ENCODE measurements at places on chromosomes 11 and 22.

- no peak for DNase-seq
These were observed 135.7 kb downstream of the TMEM135 start for GRCh38 chr11:87173185-87174039.

DNA sequence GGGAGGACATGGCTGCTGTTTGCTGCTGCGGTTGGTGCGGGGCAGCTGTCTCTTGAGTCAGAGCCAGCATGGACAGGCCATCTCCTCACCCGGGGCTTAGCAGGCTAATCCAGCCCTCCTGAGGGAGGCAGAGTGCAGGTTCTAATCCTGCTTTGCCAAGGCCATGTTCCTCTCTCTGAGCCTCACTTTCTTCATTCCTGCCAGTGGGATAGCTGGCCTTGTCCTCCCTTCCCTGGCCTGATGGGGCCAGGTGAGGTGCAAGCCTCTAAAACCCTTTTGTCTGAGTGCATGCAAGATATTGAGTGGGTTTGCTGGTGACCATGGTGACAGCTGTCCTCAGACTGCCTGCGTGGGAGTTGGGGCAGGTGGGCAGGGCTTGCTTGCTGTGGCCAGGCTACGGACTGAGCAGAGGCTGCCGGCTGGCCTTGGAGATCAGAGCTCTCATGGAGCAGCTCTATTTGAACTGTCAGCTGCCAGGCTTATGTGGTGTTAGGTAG, 3.6 kb downstream of the USP35 start:
- no peak for DNase-seq

DNA sequence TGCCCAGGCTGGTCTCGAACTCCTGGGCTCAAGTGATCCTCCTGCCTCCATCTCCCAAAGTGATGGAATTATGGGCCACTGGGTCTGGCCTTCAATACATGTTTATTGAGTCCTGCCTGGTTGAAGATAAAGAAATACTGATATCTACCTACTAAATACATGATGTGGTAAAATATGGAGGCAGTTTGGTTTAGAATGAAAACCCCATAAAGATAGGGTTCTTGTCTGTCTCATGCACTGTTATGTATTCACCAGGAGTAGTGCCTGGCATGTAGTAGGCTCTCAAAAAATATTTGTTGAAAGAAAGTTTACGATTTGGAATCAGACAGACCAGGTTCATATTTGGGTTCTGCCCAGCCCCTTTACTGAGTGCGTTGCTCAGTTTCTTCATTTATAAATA, 21.1 kb downstream of the STIM1 start:
- no peak for DNase-seq

DNA sequence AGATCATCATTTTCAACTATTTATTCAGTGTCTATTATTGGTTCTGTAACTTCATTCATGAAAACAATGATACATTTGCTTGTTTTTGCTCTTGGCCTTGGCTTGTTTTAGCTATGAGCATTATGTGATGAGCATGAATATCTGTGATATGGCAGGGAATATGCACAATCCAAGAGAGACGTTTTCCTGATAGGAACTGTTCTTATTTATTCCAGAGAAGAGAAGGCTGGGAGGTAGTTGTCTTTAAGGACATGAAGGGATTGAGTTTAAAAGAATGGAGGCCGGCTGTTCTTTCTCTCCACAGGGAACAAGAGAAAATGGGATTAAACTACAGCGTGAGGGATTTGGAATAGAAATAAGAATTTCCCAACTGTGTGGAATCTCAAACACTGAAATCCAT, 30.3 kb downstream of the BLID start:
- no peak for DNase-seq

DNA sequence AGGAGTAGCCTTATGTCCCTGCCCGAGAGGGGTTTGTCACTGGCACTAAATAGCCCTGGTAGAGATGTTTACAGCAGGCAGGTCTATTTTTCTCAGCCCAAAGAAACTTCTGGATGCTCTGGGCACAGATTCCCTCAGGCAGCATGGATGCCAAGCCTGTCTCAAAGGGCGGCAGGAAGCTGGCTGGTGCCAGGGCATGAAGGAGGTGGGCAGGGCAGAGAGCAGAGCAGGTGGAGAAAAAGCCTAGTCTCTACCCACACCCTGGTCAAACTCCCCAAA, 4.1 kb upstream of the GAS2L1 start:
- no peak for DNase-seq

GRCh38 chr11:88327061-88327460, 10.5 kb downstream of the CTSC start:
- no peak for DNase-seq

DNA sequence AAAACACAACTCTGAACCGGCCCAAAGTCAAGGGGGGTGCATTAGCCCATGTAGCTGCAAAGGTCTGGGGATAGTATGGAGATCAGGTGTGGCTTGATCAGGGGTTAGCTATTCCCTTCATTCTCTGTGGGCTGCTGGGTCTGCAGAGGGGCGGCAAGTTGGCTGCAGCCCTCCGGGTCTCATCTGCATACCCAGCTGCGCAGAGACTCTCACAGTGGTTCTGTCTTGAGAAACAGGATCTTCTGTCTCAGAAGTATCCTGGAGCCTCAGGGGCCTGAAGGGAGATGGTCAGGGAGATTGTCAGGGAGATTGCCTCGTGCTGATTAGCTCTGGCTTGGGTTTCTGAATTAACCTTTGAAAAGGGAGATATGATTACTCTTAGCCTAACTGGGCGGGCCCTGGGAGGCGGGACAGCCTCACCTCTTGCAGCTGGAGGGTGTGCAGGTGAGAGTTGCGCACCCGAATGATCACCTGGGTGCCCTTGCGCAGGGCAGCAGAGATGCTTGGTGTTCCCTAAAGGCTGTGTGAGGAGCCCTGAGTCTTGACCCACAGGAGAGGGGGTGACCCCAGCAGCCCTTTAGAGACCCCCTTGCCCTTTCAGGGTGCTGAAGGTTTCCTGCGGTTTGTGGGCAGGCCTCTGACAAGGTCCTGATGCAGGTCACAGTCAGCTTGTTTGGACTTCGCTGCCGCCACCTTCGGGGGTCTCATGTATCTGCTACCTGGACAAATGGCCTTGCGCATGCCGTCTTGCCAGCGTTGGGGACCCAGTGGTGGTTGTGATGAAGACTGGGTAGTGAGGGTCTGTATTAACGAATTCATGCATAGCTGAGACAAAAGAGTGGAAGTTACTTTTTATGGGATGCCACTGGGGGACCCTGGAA, 7.3 kb downstream of the ARHGAP8 start:
- no peak for DNase-seq

DNA sequence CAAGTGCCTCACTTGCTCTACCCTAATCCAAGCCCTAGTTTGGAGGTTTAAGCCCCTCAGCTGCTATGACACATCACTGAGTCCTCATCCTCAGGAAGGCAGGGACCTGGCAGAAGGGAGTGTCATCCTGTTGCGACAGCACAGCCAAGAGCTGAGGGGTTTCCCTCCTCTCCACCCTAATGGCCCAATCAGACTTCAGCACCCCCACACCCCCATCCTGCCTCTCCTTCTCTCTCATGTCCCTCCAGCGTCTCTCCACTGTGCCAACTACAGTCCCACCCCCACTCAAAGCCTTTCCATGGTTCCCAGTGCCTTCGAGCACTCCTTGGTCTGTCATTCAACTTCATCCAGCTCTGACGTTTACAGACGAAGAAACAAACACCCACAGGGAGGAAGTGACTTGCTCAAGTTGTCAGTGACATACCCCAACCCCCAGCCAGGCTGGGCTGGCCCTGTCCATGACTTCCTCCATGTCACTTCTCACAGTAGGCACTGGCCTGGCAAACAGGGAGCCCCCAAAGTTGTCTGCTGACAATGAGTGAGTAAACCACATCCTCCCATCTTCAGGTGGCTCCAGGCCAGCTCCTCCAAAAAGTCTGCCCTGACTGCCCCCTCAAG, 15.6 kb downstream of the ARAP1 start:
- peak; percentile 24 for DNase-seq

GRCh38 chr11:11025087-11025486, 167.2 kb upstream of the ZBED5 start:
- no peak for DNase-seq
